NCI-H446 treated with DMSO at 0.1 percent for 48 hours (cell line): ENCODE measurements at places on chromosomes 3 and 15.

- no peak for DNase-seq
Measured at GRCh38 chr3:195892105-195893043, 16.0 kb downstream of the TNK2 start.

DNA sequence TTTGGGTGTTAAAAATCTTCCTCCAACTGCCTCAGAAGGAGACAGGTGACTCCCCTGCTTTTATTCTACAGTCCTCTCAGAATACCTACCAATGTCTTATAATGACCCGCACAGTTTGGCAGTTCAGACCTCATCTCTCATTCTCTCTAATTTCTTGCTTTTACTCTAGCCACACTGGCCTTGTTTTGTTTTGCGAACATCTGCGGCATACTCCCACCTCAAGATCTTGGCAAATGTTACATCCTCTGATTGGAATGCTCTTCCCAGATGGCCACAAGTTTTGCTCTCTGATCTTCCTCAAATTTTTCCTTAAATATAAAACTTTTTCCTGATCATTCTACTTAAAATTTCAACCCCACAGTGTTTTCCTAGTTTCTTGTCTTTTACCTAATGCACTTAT is 94.1 kb downstream of the PLSCR2 start:
- peak; percentile 35 for DNase-seq

GRCh38 chr15:36392676-36393266 is 186.7 kb upstream of the CDIN1 start:
- no peak for DNase-seq

DNA sequence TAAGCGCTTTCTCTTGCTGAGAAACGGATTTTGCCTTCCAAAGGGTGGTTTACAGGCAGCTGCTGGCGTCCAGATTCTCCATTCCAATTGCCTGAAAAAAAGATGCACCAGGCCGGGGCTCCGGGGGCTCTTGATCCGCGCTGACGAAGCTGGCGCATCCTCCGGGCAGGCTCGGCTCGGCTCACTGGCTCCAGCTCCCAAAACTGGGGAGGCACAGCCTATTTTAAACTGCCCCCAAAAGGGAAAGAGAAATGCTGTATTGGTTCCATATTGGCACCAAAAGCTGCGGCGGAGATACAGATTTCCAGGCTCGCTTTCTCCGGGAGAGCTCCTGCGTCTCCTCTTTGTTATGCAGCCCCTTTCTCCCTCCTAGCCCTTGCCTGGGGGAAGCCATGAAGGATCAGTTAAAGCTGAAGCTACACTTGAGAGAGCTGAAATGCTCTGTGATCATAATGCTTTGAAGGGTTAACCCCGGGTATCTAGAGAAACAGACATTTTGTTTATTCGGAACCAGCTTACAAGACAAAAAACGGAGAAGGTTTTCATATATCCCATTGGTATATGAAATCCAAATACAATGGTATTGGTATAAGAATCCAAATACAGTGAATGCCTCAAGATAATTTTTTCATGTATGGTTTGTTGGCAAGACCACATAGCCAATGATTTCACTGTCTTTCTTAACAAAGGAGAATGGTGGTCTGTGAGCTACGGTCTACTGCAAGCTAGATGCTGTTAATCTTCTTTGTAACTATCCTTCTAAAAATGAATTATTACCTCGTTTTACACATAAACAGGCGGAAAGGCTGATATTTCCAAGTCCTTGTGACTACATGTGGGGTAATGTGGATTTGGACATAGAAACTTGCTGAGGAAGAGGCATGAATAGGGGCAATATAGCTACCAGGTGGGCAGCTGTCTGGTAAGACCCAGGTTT is 693 bp downstream of the CD200 start:
- DNase-seq, result no peak

GRCh38 chr15:40344631-40345120 is 3.9 kb upstream of the CCDC9B start:
- DNase-seq, result peak; percentile 66

- no peak for DNase-seq
Measured at GRCh38 chr3:171264758-171265157, 195.4 kb downstream of the TNIK start.

DNA sequence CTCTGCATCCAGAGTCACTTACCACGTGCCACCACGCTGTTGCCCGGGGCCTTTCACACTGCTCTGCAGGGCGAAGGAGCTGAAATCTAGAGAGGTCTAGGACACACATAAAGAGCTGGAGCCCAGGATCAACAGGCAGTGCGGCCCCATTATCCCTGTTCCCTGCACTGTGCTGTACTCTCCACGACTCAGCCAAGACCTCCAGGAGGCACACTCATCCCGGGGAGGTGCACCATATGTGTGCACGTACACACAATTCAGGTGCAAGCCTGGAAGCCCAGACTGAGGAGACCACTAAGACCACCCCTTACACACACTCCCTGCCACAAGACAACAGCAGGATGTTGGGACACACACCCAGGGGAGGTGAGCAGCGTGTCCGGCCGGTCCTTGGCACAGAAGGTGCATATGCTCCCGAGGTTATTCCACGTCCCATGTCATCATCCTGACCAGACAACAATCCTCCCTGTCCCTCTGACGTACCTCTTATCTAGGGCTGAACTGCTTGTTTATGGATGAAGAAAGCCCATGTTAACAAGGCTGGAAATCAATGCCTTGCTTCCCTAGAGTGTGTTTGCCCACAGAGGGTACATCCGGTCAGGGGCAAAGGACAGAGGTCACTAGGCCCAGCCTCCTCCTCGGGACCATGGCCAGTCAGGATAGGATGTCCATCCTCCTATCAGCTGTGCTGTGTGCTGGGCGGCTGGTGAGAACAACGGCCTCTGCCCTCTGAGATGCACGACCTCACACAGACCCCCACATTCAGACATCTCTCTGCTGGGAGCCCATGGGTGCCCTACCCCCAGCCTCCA is 16.1 kb downstream of the KLF15 start:
- DNase-seq, result no peak

GRCh38 chr3:64094713-64095079 is 71.4 kb upstream of the PSMD6 start:
- DNase-seq, result no peak

- DNase-seq, result no peak
Measured at GRCh38 chr3:26920646-26921478, 298.3 kb downstream of the LRRC3B start.

- DNase-seq, result no peak
Measured at GRCh38 chr15:85403745-85404144, 23.3 kb downstream of the AKAP13 start.

GRCh38 chr15:44385344-44385942 is 42.0 kb upstream of the CTDSPL2 start:
- no peak for DNase-seq

DNA sequence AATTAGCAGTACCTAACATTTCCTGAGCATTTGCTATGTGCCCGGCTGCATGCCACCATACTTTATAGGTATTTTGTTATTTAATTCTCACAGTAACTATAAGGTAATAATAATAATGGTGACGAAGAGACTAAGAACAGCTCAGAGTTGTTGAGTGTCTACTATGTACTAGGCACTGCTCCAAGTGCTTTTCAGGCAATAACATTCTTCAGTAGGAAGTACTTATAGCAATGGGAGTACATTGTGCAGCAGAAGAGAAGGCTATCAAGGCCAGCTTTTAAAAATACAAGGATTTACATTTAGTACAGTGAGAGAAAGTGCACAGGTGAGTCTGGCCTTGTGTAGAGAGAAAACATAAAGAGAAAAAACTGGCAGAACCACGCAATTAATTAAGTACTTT is 647.4 kb downstream of the FHIT start:
- no peak for DNase-seq

- DNase-seq, result no peak
Measured at GRCh38 chr15:59306520-59307164, 66.0 kb downstream of the MYO1E start.

- DNase-seq, result no peak
Measured at GRCh38 chr15:38297623-38298388, 45.2 kb downstream of the SPRED1 start.

DNA sequence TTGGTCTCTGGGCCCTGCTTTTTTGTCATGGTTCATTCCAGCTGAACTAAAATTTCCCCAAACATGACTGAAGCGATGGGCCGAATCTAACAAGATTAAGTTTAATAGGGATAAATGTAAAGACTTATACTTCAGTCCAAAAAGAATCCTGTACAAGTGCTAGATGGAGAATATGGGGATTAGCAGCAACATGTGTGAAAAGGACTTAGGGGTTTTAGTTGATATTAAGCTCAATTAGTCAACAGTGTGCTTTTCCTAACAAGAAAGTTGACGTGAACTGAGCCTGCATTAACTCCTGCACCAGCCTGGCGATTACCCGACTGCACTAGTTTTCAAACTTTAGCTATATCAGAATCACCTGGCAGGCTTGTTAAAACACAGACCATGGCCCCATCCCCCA is 61.0 kb upstream of the BBX start:
- no peak for DNase-seq

GRCh38 chr15:71078506-71079207 is 36.6 kb upstream of the THSD4 start:
- no peak for DNase-seq

- DNase-seq, result no peak
Measured at GRCh38 chr3:112355307-112355687, 22.3 kb downstream of the CD200 start.

DNA sequence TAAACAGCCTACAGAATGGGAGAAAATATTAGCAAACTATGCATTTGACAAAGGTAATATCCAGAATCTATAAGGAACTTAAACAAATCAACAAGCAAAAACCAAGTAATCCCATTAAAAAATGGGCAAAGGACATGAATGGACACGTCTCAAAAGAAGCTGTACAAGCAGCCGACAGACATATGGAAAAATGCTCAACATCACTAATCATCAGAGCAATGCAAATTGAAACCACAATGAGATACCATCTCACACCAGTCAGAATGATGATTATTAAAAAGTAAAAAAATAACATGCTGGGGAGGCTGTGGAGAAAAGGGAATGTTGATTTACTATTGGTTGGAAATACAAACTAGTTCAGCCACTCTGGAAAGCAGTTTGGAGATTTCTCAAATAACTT is 30.7 kb upstream of the PPM1L start:
- DNase-seq, result no peak

DNA sequence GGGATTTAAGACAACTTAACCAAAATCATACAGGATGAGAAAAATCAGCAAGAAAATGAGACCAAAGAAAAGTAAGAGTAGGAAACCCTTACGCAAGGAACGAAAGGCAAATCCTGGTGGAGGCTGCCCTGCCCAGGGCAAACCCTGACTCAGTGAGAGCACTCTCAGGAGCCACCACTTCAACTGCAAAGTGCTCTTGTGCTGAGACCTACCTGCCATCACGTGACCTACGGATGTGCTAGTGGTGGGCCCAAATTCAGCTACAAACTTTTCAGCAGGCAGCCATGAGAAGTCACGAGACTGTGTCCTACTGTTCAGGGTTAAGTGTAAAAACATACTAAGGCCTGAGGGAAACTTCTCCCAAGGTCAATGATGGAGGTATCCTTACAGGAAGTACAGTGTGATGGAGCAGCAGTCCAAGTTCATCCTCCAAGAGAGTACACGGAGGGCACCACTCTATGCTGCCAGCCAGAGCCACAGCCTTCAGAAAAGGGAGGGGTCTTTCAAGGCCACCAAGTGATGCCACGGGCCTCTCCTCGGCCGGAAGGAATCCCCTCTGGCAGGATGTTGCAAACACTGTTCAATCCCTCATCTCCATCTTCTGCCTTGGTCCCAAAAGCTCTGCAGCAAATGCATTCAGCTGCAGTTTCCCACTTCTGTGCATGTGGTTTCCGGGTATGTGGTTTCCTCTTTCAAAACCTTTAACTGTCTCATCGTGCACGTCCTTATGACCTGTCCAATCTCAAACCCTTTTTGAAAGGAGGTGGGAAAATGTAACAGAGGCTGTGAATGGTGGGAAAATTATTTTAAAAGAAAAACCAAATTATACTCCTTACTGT is 9.5 kb downstream of the CHSY1 start:
- no peak for DNase-seq

DNA sequence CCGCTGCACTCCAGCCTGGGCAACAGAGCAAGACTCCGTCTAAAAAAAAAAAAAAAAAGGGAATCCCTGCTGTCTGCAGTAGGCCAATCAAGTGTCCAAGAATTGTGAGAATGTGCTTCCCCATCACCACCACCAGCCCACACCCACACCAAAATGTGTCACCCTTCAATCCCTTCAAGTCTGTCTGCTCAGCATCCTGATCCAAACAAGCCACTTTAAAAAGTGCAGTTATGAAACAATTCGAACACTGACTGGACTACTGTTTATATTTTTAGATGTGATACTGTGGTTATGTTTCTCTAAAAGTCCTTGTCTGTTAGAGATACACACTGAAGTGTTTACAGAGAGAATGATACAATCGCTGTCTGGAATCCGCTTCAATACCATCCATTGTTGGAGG is 78.1 kb upstream of the CGNL1 start:
- no peak for DNase-seq

DNA sequence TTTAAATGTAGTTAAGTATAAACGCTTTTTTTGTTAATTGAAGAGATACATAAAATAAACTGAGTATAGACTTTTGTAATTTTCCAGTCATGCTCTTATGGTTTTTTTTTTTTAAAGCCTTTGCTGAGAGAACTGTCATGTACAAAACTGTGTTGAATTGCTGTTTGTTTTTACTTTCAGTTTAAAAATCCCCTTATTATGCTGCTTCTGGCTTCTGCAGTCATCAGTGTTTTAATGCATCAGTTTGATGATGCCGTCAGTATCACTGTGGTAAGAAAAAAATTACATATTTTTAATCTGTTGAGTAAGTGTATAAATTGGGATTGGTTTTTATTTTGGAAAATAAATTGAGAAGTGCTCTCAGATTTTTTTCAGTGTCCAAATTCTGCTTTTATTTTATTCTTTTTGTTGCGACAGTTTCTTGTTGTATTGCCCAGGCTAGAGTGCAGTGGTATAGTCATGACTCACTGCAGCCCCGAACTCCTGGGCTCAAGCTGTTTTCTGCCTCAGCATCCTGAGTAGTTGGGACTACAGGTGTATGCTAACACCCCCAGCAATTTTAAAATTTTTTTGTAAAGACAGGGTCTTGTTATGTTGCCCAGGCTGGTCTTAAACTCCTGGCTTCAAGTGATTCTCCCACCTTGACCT is 40.7 kb downstream of the ATP2C1 start:
- no peak for DNase-seq

GRCh38 chr3:129614435-129614834 is 8.0 kb upstream of the PLXND1 start:
- DNase-seq, result no peak

DNA sequence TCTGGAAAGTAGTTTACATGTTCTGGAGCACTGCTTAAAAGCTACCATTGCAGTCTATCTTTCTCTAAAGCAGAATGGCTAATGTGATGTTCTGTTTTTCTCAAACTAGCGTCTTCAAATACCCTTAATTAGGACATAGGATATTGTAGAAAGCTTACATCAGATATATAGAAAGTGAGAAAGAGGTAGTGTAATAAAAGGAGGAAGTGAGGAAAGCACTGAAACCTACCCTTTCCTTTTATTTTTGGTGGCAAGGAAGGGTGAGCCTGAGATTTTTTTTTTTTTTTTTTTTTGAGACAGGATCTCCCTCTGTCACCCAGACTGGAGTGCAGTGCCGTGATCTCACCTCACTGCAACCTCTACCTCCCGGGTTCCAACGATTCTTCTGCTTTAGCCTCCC is 9.4 kb downstream of the SENP2 start:
- no peak for DNase-seq
